ENCODE measurements at places on chromosomes 6 and 20.
A peak's percentile ranks its signal among the peaks of the same experiment; 100 is the strongest.

GRCh38 chr20:36045373-36045714, 77.0 kb downstream of the CNBD2 start:
- no peak for DNase-seq

GRCh38 chr6:146265056-146265455, 236.2 kb downstream of the GRM1 start:
- no peak for DNase-seq

DNA sequence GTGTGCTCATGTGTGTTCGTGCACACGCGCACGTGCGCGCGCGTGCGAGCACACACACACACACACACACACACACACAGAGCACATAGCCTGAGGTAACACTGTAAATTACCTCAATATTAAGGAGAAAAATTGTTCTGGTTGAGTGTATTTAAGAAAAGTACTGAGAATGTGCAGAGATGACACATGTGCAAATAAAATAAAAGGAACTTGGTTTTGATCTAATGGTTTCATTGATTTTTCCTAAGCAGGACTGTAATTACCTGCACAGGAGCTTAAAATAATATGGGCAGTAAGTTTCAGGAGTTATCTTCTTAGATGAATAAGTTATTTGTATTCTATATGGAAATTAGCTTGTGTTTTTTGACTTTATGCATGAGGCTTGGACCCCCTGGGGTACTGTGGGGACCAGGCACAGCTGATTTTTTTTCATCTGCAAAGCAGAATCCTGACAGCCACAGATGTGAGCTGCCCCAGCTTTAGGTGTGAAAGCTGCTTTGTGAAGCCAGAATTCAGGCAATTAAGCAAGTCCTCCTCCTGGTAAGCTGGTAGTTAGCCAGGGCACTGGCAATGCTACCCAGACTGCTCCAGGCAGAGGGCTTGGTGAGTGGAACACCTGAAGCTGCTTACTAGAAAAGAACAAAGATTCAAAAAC, 1040.6 kb upstream of the CITED2 start:
- DNase-seq: no peak

DNA sequence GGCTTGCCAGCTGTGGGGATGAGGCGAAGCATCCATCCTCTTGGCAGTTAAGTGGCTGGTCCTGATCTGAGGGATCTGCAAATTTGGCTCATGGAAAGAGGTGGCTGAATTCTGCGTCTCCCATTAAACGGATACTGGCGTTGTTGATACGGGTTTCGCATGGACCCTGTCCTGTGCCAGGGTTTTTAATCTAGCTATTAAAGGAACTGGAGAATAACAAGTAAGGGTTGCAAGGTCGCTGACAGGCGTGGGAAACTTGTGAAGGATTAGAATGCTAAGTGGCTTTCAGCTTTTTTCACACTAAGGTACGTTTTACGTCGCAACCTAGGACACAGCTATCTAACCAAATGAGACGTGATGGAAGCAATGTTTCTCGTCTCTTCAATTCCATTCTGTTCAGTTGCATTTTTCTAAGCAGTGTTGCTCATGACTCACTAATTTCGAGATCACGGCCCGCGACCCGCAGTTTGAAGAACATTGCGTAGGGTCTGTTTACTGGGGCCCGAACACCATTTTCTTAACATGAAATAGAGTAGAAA, 852 bp downstream of the GMNN start:
- peak; percentile 44 for DNase-seq

GRCh38 chr6:156942266-156942665, 165.1 kb downstream of the ARID1B start:
- no peak for DNase-seq

GRCh38 chr6:32973144-32974015, 5.0 kb downstream of the BRD2 start:
- DNase-seq: peak; percentile 76

- no peak for DNase-seq
Observed at GRCh38 chr6:101668496-101669030, 275.1 kb downstream of the GRIK2 start.

- no peak for DNase-seq
Observed at GRCh38 chr20:9442858-9443257, 71.5 kb upstream of the LAMP5 start.

- peak; percentile 12 for DNase-seq
Observed at GRCh38 chr6:119454714-119455113, 105.2 kb upstream of the MAN1A1 start.

DNA sequence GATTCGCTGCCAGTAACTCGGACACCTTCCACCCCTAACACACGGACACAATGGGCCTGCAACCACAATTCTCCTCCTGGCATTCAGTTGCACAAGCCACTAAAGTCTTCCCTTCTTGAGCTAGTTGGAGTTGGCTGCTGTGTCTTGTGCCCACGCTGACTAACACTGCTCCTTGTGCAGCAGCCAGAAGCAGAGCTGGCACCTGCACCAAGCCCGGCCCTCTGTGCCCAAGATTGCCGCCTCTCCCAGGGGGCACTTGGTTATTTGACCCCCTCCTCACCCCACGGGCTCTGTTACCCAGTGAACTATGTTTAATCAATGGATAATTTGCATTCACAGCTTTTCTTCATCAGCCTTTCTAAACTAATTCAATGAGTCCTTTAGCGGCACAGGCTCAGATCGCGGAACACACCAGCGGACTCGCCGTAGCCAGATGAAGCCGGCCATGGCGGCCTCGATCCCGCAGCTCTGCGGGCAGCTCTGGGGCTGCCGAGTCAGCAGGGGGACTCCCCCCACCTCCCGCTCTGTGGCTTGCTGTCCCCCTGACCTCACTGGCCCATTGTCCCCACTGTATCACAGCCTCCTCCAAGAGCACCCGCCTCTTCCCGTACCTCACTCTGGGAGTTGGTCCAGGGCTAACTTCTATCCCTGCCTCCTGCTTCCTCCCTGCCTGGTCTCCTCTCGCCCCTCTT, 94.8 kb upstream of the AFDN start:
- no peak for DNase-seq

GRCh38 chr20:10314198-10314597, 95.6 kb downstream of the SNAP25 start:
- peak; percentile 83 for DNase-seq

- DNase-seq: peak; percentile 84
Observed at GRCh38 chr6:163404825-163405265, 9.7 kb upstream of the QKI start.

- DNase-seq: no peak
Observed at GRCh38 chr20:51174536-51174935, 151.6 kb upstream of the KCNG1 start.

DNA sequence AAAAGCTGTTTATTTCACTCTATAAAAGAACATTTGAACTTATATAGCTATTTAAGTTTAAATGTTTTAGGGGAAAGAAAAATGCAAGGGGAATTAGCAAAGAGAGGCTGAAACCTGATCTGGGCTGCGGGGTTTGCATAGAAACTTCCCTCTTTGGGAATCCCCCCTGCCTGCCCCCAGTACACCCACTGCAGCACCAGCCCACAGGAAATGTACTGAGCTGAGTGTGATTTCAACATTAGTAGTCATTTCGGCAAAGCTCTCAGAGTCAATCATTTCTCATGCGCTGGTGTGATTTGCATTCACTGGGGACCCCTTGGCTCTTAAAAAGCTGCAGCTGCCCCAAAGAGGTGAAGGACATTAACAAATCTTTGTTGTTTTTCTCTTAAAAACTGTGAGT, 859.4 kb downstream of the MAFB start:
- no peak for DNase-seq

GRCh38 chr20:23519556-23519955, 28.6 kb downstream of the CST8 start:
- DNase-seq: no peak

DNA sequence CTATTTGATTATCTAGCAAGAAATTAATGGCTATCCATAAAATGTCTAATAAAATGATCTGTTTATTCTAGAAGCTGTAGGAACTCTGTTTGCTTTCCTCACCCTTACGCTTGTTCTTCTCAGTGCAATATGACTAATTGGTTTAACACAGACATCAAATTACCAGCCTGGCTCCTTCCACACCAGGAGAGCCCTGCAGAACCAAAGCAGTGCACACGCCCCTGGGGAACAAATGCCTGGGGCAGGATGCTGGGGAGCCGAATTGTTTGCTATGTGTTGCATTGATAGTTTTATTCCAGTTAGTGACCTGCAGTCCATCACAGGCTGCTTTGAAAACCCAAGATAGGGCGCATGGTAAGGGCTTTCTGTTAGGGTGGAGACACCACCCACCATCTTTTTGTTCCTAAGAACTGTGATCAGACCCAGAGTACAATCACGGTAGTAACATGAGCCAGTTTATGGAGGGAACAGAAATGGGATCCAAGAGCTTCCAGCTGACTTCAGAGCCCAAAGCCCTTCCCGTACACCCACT, 126.4 kb upstream of the CD93 start:
- DNase-seq: no peak

- DNase-seq: no peak
Observed at GRCh38 chr6:161261325-161261724, 12.5 kb downstream of the AGPAT4 start.

DNA sequence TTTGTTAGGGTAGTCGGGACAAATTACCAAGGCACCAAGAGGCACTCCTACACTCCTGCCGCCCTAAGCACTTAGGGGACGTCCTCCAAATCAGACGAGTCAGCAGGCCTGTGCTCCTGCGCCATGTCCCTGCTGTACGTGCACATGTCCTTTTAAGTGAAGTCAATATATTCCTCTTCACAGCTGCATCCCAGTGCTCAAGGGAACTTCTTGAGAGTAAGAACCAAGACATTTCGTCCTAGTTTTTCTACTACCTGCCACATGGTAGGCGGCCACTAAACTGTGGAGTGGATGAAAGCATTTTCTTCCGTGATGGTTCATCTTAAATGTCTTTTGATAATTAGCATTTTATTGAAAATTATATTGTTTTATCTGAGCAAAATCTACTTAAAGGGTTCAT, 100.7 kb downstream of the RPP40 start:
- DNase-seq: no peak

GRCh38 chr6:148242180-148242579, 100.5 kb upstream of the SASH1 start:
- no peak for DNase-seq

DNA sequence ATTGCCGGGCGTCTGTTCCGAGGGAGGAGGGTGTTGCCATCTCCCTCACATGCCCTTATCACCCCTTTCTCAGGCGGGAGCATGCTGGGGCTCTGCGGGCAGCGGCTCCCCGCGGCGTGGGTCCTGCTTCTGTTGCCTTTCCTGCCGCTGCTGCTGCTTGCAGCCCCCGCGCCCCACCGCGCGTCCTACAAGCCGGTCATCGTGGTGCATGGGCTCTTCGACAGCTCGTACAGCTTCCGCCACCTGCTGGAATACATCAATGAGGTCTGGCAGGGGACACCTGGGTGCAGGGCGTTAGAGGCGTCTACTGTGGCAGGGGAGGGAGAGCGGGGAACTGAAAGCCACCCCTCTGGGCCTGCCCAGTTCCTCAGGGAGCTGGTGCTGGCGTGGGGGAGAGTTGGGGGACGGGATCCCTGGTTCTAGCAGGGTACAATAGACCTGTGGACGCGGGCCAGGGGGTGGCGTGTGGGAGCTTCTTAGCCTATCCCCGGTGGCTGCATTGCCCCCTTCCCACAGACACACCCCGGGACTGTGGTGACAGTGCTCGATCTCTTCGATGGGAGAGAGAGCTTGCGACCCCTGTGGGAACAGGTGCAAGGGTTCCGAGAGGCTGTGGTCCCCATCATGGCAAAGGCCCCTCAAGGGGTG, 697 bp downstream of the PPT2 start:
- DNase-seq: peak; percentile 84

GRCh38 chr20:44403194-44404112, 48.0 kb downstream of the HNF4A start:
- no peak for DNase-seq

DNA sequence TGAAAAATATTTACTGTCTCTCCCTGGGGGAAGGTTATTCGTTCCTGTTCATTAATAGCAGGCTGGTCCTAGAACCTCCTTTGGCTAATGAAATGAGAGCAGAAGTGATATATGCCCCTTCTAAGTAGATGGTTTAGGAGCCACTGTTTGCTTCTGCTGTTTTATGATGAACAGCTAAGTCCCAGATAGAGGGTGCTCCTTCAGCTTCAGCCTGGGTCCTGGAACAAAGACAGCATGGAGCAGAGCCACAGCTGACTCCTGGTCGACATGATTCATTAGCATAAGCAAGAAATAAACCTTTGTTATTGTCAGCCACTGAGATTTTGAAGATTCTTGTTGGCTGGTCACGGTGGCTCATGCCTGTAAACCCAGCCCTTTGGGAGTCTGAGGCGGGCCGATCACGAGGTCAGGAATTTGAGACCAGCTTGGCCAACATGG, 47.8 kb upstream of the ARMC2 start:
- no peak for DNase-seq

DNA sequence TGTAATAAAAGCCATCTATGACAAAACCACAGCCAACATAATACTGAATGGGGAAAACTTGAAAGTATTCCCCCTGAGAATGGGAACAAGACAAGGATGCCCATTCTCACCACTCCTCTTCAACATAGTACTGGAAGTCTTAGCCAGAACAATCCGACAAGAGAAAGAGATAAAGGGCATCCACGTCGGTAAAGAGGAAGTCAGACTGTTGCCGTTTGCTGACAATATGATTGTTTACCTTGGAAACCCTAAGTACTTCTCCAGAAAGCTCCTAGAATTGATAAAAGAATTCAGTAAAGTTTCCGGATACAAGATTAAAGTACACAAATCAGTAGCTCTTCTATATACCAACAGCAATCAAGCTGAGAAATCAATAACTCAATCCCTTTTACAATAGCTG, 14.0 kb upstream of the RUNX2 start:
- DNase-seq: peak; percentile 29

DNA sequence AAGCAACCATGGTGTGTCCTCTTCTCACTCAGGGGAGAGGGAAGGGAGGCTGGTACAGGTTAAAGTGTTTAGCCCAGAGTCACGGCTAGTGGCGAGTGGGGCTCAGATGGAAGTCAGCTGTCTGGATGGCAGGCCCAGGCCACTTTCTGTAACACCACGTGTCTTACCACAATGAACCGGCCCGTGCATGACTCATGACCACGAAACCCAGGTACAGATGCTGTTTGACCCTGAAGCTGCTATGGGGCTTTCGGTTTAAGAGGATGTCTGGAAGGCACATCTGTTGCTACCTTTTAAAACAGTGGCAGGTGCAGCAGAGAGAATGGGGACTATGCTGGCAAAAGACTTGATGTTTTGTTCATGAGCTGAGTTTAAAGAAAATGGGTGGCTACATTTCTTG, 36.5 kb upstream of the MPC1 start:
- DNase-seq: no peak

GRCh38 chr6:53418288-53418687, 69.5 kb upstream of the ELOVL5 start:
- DNase-seq: no peak

- no peak for DNase-seq
Observed at GRCh38 chr6:154605178-154605881, 94.8 kb upstream of the CNKSR3 start.

DNA sequence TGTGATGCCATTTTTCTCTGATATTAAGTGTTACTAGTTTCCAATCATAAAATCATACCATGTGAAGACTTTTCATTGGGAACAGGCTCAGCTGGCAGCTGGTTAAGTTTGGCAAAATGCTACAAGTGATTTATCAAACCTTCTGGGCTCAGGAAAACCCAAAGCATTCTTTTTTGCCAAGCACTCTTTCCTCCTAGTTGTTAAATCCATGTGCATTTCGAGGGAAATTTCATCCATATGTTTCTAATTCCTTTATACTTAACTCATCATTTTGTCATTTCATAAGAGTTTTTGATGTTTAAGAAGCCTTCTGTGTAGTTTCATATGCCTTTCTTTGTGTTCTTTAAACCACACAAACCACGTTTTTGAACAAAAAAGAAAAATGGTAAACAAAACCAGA, 217.6 kb upstream of the PDE10A start:
- no peak for DNase-seq
